ENCODE measurements at places on chromosomes 7 and 10. TPM values are rescaled to one million over a fixed set of nuclear protein-coding genes. Genes with fewer than 3 reads are reported as not detected.

- no peaks in the 10 kb centered on the region for H3K27me3 ChIP-seq
- no peaks in the 10 kb centered on the region for H3K4me1 ChIP-seq
- H3K36me3 ChIP-seq, result no peaks in the 10 kb centered on the region
- no peak for DNase-seq
Observed at GRCh38 chr7:120395526-120396019, 122.6 kb downstream of the KCND2 start.

CALY gene
- not detected for total RNA-seq

RPP30 gene
- total RNA-seq, result 39.3 TPM

DNA sequence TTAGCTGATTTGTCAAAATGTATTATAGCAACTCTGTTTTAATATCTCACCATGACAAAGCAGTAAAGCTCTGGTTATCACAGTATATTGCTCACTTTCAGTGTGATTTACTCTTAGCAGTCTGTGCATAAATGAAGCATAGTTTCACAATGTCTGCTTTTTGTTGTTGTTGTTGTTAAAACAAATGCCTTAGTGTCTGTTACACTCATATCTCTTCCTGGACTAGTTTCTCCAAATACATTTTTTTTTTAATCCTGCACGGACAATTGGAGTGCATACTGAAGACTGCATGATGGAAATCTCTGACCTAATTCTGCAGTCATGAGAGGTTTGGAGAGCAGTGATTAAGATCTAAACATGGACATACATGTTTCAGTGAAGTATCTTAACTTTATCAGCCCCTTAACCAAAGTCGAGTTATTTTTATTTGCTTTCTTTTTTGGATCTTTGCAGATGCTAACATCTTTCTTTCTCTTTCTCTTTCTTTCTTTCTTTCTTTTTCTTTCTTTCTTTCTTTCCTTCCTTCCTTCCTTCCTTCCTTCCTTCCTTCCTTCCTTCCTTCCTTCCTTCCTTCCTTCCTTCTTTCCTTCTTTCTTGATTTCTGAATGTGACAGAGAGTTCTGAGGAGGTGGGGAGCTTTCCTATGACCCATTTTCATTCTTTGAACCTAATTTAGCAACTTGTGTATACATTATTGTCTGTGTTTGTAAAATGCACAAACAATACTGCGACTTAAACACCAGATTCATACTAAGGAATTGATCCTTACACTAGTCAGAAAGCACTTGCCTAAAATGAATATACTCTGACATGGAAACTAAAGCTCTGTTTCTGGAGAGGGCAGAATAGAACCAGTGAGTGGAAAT, 161.5 kb upstream of the AGR3 start:
- no peak overlapping the region for H3K4me3 ChIP-seq
- H3K36me3 ChIP-seq, result no peaks in the 10 kb centered on the region
- no peaks in the 10 kb centered on the region for H3K27me3 ChIP-seq
- peaks cover 31% of the 10 kb centered on the region for H3K4me1 ChIP-seq

DNA sequence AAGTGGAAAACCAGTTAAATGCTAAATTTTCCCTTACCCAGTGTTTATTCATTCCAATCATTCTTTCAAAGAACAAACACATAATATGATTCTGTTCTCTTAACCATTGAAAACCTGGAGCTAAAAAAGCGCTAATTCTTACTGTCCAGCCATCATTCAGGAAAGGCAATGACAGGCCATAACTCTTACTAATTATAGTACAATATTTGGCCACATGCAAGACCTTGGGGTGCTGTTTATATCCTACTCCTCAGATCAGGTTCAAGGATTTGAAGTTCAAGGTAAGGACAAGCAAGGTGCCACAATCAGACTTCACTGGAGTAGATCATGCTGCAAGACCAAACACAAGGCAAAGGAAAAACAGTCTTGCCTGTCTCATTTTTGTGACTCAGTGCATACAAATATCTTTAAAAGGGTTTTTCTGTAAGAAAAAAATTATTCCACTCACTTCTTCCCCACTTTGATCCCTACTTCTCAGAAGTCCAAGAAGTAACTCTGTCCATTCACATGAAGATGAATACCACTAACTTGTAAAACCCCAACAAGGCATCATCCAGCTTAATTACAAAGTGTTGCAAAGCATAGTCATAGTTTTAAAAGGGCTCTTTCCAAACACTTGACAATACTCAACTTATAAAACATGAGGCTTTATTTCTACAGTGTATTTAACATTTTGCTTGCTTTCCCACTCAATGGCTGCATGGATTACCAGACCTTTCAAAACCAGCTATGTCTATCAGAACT, 153.0 kb downstream of the DOCK4 start:
- no peak overlapping the region for H3K27ac ChIP-seq
- H3K4me3 ChIP-seq, result no peak overlapping the region
- no peak for DNase-seq

DNA sequence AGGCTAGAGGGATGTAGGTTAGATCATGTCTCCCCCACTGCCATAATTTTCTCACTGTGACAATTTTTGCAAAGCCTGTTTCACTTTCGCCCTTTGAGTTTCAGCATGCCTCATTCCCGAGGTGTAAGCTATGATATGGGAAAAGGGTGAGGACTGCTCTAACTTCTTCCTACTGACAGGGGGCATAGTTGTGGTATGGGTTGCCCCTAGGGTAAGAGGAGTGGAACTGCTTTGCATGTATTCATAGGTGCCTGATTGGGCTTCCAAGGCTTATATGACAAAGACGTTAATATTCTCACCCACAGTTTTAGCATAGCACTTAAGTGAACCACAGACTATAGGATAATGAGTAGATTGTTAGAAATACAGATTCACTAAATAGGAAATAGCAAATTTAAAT, 148.7 kb downstream of the BBS9 start:
- no peaks in the 10 kb centered on the region for H3K4me1 ChIP-seq
- no peak overlapping the region for H3K27ac ChIP-seq
- H3K36me3 ChIP-seq, result peaks cover 16% of the 10 kb centered on the region
- H3K27me3 ChIP-seq, result no peaks in the 10 kb centered on the region

PTF1A gene
- not detected for total RNA-seq
